ENCODE measurements at places on chromosomes 16 and 17.

DNA sequence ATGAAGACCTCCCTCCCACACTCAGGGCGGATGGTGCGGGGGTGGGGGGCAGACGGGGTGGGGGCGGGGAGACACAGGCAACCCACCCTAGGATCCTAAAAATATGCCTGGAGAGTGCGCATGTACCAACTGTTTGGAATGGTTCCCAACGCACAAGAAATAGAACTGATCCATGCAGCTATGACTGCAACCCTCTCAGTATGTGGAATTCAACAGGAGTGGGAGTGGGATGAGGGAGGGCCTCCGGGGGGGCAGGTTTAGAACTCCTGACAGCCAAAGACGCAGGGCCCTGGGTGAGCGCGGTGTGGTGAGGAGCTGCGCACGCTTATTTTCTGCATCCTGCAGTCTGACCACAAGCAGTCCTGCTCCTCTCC is 1.1 kb upstream of the P2RX5 start:
- no peak for DNase-seq

DNA sequence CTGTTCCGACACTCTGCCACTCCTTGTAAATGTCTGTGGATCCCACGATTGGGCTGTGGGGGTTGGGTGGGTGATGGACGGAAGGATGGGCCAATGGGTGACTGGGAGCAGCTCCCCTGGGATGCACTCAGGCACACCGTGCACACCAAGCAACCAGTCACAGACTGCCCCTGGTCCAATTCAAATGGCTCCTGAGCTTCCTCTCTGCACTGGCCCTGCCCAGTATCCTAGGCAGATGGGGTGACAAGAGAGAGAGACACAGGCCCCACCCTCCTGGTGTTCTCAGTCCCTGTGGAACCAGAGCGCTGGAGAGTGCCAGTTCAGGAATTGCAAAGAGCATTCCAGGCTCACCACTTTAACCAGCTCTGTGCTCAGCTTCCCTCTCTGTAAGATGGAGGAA is 32.8 kb downstream of the BEAN1 start:
- no peak for DNase-seq

GRCh38 chr17:16050844-16051243 is 51.2 kb downstream of the TTC19 start:
- no peak for DNase-seq

GRCh38 chr16:73308771-73309170 is 260.8 kb upstream of the ZFHX3 start:
- DNase-seq = no peak

DNA sequence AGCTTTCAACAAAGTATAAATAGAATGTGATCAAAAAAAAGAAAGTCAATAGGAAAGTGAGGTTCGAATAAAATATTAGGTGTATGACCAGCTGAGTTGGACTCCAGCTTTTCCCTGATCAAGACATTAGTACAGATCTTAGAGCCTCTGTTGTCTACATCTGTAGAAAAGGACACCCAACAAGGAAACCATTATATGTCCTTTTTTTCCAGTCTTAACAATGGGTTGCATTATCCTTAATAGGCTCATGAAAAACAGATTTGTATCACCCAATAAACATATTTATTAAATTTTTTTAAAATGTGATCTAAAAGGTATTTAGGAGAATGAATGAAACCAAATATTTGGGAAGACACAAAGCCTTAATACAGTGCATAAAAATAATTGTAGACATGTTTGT is 18.1 kb downstream of the ABCA6 start:
- no peak for DNase-seq

- DNase-seq = no peak
These were observed 616.9 kb upstream of the SOX9 start for GRCh38 chr17:71503710-71504465.

GRCh38 chr17:65547253-65547670 is 14.2 kb downstream of the AXIN2 start:
- no peak for DNase-seq

DNA sequence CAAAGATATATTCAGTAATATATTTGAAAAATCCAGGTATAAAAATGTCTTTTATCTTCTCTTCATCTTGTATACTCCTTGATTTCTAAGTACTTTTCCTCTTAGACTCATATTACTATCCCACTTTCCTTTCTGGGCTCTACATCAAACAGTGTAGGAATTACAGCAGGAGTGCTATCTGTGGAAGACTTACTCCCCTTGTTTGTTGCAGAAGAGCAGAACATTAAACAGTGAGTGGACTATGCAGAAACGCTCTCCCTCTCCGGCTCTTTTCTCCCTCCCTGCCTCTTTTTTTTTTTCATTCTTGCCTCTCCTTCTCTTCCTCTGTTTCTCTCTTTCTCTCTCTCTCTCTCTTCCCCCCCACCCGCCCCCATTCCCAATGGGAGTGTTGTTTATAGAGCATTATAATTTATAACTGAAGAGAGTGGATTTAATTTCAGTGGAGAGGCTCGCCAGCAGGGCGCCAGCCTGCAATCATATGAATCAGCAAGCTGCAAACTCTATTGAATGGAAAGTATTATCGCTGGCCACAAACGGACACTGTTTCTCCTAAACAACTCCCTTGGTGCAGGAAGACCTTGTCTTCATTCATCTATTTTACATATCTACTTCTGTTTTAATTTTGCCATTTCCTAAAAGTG is 242.3 kb upstream of the TBX2 start:
- no peak for DNase-seq

DNA sequence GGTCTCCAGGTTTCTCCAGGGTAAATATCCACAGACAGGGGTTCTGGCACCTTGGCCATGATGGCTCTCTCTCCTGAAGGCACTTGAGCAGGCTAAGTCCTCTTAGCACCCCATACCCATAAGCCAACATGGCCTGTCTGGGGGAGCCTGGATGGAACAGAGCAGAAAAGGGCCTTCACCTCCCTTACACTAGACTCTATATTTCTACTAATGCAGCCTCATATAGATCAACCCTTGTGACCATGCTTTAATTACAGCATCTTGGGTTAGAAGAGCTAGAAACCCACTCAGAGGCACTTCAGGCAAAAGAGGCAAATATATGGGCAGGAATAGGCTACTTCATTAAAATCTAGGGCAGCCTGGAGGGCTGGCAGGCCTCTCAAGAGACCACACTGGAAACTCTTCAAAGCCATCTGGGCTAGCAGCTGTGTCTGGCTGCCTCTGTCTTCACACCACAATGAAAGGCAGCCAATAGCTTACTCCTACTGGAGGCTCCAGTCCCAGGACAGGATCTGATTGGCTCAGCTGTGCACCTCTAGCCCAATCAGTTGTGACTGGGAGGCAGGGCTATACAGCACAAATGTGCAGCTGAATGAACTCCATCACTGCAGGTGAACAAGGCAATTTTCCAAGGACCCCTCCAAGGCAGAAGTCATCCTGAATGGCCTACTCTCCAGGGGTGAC is 4.7 kb upstream of the CDT1 start:
- no peak for DNase-seq

- no peak for DNase-seq
These were observed 6.3 kb upstream of the IGF2BP1 start for GRCh38 chr17:48990882-48991357.

GRCh38 chr16:17491140-17491662 is 20.4 kb upstream of the XYLT1 start:
- no peak for DNase-seq

- no peak for DNase-seq
These were observed 96.4 kb upstream of the SHISA6 start for GRCh38 chr17:11144358-11145233.

- no peak for DNase-seq
These were observed 16.4 kb downstream of the FOXL1 start for GRCh38 chr16:86594721-86595120.

- no peak for DNase-seq
These were observed 38.2 kb downstream of the KSR1 start for GRCh38 chr17:27494192-27495091.

DNA sequence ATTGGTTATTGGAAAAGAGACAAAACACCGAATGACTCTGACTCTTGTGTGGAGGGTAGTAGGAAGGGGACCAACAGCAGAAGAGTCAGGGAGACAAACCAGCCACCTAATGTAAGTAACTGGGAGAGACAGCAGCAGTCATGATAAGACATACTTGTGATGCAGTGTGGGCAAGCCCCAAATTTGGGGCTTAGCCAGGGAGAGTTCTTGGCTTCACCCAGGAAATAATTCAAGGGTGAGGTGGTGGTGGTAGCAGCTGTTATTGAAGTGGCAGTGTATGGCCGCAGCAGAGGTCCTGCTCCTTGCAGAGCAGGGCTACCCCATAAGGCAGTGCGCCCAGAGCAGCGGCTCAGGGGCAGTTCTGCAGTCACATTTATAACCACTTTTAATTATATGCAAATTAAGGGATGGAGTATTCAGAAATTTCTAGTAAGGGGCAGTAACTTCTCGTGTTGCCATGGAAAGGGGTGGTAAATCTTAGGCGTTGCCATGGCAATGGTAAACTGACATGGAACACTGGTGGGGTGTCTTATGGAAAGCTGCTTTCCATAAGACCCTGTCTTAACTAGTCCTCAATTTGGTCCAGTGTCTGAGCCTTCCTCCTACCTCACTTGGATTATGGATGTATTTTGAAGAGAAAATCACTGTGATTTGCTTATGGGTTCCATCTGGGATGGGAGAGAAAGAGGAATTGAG is 317.1 kb downstream of the PHKB start:
- DNase-seq = no peak

DNA sequence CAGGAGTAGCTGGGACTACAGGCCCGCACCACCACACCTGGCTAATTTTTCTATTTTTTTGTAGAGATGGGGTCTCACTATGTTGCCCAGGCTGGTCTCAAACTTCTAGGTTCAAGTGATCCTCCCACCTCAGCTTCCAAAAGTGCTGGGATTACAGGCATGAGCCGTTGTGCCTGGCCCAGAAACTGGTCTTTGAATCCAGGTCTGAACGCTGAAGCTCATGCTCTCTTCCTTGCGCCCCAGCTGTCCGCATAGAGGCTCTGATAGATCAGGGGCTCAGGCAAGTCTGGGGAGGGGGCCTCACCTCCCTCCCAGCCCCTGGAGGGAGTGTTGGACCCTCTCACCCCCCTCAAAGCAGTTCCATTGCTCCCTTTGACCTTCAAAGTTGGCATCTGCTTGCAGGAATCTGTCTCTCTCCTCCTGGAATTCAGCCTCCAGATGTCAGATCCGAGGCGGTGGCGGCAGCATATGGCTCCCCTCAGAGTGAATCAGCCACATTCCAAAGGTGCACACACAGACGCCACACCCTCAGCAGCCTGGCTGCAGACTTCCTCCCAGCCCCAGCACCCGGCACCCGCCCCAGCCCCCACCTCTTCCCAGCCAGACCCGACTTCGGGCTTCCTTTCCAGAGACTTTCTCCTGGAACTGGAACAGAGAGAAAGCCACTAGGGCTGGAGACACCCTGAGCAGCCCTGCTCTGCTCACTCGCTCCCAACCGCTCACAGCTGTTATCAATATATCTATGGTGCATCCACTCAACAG is 16.9 kb upstream of the GLIS2 start:
- DNase-seq = no peak

DNA sequence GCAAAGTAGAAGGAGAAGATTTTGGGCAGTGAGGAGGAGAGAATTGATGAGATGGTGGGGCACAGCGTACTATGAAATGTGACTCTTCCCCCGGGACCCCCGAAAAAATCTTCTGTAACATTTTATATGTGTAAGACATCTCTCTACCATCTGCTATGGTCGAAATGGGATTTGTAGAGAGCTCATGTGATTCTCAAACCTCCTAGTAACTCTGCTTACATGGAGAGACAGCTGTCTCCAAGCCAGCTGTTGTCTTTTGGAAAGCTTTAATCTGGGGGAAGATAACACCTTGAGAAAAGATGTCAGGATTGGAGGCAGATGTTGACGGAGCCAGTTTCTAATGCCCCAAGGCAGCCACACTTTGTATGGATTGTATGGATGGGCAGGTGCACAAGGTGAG is 94.1 kb downstream of the PRKCB start:
- DNase-seq = no peak

DNA sequence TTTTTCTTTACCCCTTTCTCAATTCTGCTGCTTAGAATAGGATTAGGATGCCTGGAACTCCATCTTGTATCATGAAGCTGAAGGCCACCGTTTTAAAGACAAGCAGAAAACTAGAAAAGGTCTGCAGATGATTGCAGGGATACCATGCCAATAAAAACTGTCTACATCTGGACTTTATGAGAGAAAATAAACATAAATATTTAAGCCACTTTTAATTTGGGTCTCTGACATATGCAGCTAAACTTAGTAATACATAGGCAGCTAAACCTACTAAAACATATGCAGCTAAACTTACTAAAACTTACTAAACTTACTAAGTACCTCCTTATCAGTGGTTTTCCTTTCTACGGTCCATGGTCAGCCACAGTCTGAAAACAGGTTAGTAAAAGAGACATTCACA is 48.4 kb downstream of the FBXL20 start:
- no peak for DNase-seq

DNA sequence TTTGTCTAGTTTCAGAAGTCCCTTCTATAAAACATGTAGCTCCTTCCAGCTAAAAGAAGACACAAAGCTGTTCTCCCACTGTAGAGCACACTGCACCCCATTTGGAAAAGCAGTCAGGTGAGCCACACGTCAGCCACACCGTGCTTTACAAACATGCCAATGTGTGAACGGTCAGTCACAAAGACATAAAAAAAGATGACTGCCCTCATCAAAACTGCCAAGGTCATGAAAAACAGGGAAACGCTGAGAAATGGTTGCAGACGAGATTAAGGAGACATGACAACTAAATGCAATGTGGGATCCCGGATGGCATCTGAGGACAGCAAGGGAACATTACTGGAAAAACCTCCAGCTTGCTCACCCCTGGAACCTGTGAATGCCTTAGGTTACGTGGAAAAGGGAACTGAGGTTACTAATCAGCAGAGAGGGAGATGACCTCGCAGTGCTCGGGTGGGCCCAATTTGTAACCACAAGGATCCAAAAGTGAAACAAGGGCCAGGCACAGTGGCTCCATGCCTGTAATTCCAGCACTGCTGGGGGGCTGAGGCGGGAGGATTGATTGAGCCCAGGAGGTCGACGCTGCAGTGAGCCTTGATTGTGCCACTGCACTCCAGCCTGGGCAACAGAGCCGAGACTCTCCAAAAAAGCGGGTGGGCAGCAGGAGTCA is 8.1 kb downstream of the ANKRD11 start:
- DNase-seq = no peak

DNA sequence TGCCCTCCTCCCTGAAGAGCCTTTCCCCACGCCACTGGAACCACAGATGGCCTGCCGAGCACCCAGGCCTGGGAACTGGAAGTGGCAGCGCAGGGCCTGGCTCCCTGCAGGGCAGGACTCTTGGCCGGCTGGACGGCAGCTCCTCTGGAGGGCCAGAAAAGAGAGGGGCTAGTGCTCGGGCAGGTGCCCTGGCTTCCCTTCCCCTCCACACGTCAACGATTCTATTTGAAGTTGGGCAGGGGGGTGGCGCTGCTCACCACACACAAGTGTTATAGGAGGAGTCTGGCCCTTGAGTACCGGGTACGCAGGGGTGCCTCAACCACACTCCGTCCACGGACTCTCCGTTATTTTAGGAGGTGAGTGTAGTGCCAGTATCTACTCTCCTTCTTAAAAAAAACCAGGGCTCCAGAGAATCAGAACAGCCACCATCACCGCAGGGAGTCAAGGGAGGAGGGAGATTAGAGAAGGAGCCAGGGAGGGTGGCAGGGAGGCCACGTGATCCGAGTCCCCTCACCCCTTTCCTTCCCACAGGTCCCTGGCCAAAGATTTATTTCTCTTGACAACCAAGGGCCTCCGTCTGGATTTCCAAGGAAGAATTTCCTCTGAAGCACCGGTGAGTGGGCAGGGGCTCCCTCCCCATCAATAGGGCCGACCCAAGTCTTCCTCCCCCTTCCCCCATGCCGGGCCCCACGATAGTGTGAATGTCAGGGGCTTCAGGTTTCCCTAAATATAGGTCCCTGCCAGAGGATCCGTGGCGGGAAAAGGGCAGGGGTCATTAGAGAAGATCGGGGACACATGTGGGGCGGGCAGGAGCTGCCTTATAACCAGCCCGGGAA is 1.4 kb upstream of the ALDOA start:
- DNase-seq = peak; percentile 51

Data from stimulated activated CD4-positive, alpha-beta T cell treated with anti-CD3 and anti-CD28 coated beads, Interleukin-1b, Interleukin-23, amount 100 ng/mL, for 24 hours (primary cell).